ENCODE measurements at places on chromosomes 13 and 19.

- DNase-seq, result no peak
These were observed 150.4 kb downstream of the PDS5B start for GRCh38 chr13:32736648-32737047.

GRCh38 chr19:35716801-35717664, 770 bp upstream of the KMT2B start:
- DNase-seq, result peak; percentile 99

DNA sequence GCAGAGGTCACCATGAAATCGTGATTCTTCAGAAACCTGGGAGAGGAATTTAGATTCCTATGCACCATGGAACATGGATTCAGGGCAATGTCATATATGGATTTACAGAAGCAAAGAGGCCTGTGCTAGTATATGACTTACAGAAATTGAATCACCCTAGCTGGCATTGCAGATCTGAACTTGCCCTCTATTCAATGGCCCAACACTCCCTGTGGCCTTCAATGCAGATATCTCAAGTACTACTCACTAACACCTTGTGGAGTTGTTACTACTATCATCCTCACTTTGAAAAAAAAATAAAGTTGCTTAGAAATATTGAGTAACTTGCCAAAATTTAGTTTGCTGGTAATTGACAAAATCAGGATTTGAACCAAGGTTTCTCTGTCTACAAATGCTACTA, 305.4 kb upstream of the SLITRK1 start:
- no peak for DNase-seq

DNA sequence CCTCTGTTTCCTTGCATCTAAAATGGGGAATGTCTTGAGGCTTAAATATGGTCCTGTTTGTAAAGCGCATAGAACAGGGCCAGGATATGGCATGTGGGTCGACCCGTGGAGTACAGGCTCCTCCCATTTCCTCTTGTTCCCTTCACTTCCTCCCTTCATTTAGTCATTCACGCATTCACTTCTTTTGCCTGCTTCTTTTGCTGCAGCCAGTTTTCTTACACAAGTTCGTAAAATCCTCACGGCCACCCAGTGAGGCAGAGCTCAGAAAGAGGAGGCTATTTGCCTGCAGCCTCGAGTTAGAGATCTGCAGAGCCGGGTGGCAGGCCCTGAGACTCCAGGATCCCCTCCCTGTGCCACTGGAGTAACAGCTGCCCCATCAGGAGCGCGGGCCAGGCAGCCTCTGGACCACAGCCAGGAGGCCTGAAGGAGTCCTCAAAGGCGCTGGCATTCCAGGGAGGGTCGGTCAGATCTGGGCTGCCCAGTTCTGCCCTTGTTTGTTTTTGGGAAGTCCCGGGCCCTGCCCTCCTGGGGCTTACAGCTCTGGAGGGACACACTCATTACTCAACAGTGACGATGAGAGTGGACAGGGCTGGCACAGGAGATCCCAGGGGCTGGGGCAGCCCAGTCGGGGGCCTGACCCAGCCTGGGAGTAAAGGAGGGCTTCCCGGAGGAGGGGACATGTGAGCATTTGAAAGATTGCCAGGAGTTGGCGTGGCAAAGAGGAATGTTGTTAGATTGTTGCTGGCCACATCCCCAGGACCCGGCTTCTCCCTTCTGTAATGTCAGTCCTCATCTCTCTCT, 4.6 kb downstream of the PPP5C start:
- DNase-seq, result peak; percentile 66

DNA sequence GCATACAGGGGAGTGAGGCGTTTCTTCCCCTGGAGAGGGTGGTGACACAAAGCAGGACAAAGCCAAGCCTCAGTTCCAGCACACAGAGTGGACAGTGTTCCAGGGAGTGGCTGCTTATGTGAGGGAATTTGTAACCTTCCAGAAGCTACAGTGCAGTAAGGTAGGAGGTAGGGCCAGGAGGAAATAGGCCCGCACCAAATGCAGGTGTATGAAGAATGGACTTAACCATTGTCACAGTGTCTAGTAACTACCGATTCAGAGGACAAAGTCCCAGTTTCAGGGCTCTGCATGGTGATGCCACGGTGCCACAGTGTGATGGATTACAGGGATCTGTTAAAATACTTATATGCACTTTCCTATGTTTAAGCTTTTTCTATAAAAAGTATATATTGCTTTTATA, 135.3 kb downstream of the ZIC5 start:
- no peak for DNase-seq

GRCh38 chr19:29636553-29637360, 28.5 kb upstream of the PLEKHF1 start:
- peak; percentile 55 for DNase-seq

DNA sequence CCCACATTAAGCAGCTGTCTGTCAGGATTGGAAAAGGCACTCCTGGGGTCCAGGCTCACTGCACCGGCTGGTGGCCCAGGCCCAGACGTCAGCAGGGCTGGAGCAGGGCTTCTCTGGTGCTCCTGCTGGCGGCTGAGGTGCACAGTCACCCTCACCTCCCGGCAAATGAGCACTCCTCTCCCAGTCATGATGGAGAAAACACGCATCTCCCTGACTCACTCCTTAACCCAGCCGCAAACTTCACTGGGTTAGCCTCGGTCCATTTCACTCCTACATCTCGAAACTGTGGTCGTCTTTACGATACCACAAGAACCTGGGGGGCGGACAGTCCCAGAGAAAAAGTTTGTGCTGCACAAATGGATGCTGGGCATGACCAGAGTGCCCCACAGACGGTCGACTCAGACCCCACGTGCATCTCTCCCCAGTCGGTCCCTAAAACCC, 3.3 kb upstream of the RASA3 start:
- DNase-seq, result no peak

DNA sequence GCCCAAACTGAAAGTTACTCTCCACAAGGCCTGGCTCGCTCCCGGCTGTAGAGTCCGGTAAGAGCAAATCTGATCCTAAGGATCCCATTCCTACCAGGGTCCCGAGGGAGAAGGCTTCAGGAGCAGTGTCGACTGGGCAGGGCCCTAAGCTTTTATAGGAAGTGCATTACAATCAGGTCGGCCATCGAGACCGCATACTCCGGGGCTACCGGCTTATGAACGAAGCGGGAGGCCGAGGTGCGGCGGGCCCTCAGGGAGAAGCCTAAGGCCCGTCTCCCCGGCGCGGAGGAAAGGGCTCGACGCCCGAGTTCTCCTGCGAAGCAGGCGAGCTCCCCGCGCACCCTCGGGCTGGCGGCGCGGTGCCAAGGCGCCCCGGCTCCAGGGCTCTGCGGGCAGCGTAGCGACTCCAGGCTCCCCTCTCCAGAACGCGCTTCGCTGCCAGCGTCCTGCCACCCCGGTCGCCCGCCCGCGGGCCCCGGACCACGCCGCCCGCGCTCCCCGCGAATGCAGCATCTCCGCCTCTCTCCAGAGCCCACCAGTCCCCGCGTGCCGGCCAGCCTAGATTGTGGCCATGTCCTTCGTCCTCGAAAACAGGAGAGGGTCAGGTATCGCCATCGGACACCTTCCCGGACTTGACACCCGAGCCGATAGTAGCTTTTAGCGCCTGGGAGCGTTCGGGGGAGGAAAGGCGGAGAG, 1.4 kb downstream of the EFNB2 start:
- DNase-seq, result peak; percentile 65

DNA sequence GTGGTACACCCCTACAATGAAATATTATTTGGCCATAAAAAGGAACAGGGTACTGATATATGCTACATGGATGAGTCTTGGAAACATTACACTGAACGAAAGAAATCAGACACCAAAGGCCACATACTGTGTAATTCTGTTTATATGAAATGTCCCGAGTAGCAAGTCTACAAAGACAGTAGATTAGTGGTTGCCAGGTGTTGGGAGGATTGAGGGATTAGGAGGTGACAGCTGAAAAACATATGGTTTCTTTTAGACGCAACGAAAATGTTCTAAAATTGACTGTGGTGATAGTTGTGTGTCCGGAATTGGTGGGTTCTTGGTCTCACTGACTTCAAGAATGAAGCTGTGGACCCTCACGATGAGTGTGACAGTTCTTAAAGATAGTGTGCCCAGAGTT, 35.1 kb downstream of the IL17D start:
- no peak for DNase-seq

DNA sequence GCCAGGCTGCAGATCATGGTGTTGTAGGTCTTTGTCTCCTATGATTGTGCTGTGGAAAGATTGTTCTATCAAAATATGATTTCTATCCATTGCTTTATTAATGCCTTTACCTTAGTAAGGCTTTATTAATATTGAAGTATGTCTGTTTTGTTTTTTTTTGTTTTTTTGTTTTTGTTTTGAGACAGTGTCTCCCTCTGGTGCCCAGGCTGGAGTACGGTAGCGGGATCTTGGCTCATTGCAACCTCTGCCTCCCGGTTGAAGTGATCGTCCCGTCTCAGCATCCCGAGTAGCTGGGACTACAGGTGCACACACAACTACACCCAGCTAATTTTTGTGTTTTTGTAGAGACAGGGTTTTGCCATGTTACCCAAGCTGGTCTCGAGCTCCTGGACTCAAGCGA, 7.7 kb downstream of the IRGC start:
- no peak for DNase-seq

- DNase-seq, result no peak
These were observed 647 bp upstream of the ELF1 start for GRCh38 chr13:41019578-41020347.

DNA sequence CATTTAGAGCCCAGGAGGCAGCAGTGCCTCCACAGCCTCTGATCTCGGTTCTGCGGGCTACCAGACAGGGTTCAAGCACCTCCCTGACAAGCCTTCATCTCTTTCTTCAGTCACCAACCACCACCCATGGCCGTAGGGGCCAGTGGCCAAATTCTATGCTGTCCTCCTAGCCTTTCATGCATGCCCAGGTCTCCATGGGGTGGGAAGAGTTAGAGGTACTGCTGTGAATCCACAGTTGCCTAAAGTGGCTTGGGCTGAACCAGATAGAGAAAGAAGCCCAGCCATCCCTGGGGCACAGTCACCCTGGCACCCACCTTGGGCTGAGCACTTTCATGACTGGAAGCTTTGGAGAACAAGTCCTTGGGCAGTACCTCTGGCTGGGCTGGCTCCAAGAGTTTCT, 97.4 kb downstream of the ZDHHC20 start:
- no peak for DNase-seq

GRCh38 chr13:50198508-50198907, 183.3 kb downstream of the KCNRG start:
- DNase-seq, result no peak

DNA sequence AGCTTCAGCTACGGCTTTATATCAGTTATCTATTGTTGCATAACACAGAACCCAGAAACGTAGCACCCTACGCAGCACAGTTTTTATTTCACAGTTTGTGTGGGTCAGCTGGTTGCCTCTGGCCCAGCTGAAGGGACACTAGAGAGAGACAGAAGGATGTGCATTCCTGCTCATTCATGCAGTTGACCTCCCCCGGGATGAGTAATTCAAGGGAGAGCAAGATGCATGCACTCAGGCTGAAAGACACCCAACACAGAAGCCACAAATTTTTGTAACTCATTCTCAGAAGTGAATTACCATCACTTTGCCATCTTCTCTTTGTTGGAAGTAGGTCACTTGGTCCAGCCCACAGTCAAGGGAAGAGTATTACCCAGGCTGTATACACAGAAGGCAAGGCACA, 89.5 kb downstream of the EFNB2 start:
- no peak for DNase-seq

DNA sequence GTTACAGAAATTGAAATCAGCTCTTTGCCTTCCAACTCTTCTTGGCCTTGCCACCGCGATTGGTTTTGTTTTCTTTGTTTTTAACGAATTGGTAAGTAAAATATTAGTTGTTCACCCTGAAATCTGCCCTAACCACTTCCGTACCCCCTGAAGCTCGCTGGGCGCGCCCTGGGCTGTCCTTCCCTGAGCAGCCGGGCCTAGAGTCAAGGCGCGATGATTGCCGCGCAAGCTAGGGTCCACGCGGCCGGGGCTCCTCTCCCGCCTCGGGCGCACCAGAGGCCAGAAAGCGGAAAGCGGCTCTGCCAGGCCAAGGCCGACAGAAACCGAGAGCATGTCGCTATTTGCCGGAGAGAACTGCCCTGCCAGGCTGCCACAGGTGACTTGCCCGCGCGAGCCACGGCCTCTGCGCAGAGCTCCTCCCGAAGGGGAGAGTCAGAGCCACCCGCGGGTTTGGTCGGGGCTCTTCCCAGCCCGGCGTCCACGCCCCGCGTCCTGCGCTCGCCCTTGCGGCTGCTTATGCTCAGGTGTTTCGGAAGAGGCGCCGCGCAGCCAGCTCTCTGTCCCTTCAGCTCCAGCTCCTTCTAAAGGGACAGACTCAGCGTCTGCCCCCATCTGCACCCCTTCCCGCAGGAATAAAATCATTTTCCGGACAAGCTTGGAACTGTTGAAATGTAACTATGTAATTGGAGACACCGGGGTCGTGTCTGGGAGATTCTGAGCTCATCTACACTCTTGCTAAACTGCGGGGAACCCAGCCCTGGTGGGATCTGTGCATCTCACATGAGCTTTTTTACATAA, 6.6 kb upstream of the CDX2 start:
- no peak for DNase-seq

GRCh38 chr13:112510002-112510780, 77.8 kb downstream of the TUBGCP3 start:
- peak; percentile 53 for DNase-seq

DNA sequence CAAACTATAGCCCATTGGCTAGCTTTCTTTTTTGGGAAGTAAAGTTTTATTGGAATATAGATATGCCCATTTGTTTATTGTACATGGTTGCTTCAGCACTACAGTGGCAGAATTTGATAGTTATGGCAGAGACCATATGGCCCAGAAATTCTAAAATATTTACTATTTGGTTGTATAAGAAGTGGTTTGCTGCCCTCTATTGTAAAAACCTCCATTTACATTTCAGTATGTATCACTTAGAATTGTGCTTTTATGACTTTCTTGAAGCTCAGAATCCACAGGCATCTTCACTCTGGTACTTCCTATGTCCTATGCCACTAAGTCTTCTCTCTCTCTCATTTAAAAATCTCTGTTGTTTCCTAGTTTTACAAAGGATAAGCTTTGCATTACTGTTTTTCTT, 37.7 kb downstream of the DLEU7 start:
- no peak for DNase-seq

All from muscle of leg (tissue), 16 donors.